WERI-Rb-1 (cell line): ENCODE measurements at places on chromosomes 5 and 9.

DNA sequence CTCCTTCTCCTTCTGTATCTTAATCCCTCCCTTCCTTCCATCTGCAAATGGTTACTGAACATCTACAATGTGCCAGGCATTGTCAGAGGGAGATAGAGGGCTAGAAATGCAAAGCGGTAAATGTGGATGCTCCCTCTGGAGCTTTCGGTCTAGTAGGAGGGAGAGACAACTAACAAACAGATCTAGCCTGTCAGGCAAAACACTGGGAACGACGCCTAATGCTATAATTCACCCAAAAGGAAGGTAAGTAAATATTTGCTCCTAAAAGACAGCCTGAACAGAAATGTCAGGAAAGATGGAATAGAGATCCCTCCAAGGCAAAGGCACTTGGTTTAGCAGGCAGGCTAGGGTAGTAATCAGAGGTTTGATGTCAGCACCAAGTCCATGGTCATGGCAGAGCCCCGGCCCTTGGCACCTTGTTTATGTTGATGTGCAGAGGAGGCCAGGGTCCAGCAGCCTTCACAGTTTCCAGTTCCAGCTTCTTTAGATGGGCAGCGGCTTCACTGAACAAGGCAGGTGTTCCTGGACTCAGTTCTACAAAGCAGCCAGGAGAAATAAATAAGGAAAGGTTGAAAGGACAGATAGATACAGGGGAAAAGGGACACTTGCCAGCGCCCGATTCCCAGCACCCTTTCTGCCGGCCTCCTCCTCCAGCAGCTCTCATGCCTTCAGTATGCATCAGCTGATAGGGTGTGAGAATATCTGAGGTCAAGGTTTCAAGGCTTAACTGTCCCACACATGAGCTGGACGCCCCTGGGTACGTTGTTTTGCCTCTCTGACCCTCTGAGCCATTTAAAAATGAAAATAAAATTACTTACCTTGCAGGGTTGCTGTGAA is 46.5 kb upstream of the FRRS1L start:
- no peak for DNase-seq

DNA sequence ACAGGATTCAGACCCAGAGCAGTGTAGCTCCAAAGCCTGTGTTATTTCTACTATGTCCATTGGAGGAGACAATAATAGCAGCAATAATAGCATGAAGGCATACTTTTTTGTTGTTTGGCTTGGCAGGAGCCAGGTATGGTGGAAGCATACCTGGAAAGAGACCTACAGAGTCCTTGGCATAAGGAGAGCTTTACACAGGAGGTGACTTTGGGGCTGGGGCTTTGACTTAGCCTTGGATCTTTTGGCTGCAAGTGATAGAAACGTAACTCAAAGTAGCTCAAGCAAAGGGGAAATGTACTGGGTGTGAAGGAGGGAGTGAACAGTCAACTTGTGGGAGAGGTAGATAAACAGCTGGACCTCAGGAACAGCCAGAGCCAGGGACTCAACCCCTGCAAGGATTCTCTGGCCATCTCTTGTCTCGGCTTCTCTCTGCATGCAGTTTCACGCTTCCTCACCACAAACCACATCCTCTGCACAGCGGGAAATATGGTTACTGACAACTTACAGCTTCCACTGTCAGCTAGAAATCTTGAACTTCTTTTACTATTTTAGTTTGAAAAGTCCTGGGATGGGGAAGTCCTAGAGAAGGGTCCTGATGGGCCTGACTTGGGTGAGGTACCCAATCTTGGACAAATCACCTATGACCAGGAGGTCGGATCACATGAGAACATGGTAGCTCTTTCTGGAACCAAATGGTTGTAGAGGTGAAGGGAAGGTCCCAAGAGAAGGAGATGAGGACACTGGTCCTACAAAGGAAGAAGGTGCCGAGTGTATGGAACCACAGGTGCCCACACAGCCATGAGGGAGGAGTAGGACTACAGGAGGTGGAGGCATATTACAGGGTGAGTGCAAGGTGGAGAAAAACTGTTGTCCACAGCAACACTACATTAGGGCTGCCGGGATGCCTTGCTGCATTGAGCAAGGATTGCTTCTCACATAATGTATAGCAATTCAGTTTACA is 47.0 kb upstream of the TGFBR1 start:
- DNase-seq, result no peak

DNA sequence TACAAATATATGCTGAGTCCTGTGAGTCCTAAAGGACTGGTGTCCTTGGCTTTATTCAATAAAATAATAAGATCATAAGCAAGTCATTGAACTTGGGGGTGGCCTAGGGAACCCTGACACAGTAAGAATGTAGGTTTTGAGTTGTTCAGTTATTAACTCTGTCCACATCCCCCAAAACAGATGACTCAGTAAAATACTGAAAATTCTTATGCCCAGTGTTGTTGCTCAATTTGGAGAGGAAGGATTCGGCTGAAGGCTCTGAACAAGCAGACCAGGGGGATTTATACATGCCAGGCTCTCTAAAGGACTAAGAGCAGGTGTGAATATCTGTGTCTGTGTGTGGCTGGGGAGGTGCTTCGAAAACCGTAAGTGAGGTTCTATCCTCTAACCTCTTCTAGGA is 173.7 kb downstream of the RMI1 start:
- DNase-seq, result no peak

DNA sequence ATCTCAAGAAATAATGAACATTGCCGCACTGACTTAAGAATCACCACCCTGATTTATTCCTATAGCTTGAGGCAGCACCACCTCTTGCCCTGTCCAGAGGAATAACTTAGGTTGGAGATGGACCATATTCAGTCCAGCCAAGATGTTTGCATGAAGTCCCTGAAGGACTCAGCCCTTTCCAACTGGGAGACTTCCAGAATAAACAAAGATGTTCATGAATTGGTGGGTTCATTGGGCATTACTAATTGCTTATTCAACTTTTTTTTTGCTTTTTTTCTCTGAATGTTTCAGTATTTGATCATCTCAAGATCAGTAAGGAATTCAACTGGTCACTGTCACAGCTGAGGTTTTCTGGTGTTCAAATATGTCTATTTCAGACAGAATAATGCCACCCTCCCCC is 470.6 kb downstream of the CCDC171 start:
- DNase-seq, result no peak

DNA sequence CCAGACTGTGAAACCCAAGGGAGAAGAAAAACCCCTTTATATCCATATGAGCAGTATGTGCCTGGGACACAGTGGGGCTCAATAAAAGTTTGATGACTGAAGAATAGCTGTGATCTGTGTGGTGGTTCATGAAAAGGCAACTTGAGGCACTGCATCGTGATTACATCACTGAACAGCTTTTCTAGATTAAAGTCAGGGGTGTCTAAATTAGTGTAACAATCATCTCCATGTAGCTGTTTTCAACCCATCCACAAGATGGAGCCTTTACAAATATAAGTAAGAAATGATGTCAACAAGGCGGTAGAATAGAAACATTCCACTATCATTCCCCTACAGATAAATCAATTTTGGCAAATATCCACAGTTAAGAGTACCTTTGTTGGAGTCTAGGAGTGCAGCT is 55.5 kb downstream of the PRRC1 start:
- DNase-seq, result no peak

DNA sequence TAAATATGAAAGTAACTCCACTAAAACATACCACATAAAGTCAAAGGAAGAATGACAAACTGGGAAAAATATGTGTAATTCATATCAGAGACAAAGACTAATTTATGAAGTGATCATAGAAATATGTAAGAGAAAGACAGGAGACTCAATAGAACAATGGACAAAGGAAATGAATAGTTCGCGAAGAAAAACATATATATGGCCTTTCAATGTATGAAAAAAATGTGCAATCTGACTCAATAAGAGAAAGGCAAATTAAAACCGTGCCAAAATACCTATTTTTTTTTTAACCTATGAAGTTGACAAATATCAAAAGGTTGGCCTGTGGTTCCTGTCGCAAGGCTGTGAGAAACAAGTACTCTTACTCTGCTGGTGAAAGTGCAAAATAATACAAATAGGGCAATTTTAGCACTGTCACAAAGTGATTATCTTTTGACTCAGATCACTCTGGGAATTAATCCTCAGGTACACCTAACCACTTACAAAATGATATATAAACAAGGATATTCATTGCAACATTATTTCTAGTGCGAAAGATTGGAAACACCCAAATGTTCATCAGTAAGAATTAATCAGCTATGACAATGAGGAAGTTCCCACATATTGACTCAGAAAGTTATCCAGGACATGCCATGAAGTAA is 3.7 kb downstream of the C9 start:
- no peak for DNase-seq

- no peak for DNase-seq
These were observed 317.0 kb upstream of the RPS23 start for GRCh38 chr5:82595113-82595512.

DNA sequence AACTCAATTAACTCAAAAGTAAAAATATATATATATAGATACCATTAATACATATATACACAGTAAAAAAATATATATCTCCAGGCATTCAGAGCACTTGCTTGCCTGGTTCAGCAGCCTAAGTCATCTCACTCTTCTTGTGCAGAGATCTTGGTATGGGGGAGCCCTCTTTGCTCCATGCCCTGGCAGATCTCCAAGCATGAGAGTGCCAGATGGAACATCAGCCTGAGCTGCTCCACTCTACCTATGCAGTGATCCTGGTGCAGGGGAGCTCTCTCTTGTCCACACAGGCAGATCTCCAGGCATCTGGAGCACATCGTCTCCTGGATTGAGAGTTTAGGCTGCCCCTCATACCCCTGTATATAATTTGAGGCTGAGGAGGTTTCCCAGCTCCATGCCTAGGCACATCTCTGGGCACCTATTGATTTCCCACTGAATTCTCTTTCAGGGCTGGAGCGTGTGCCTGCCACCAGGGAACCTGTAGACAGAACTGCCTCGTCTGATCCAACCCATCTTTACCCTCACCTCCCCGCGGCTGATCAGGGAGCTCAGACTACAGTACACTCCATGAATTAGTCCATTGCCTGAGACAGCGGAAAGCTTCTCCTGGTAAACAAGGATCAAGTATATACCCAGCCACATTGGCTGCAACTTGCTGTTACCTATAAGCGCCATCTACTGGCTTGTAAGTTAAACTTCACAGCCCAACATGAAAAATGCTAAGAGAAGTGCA is 342.4 kb upstream of the GRIA1 start:
- DNase-seq, result peak; percentile 66
